ENCODE measurements at places on chromosomes 5 and 9.

- H3K4me1 ChIP-seq: peaks cover 16% of the 10 kb centered on the region
- peak overlapping the region; percentile 40 for H3K27ac ChIP-seq
- no peaks in the 10 kb centered on the region for H3K36me3 ChIP-seq
- peaks cover 73% of the 10 kb centered on the region for H3K27me3 ChIP-seq
- no peak for DNase-seq
- no peak overlapping the region for H3K4me3 ChIP-seq
These were observed 5.4 kb upstream of the FOXB2 start for GRCh38 chr9:77013932-77014596.

DNA sequence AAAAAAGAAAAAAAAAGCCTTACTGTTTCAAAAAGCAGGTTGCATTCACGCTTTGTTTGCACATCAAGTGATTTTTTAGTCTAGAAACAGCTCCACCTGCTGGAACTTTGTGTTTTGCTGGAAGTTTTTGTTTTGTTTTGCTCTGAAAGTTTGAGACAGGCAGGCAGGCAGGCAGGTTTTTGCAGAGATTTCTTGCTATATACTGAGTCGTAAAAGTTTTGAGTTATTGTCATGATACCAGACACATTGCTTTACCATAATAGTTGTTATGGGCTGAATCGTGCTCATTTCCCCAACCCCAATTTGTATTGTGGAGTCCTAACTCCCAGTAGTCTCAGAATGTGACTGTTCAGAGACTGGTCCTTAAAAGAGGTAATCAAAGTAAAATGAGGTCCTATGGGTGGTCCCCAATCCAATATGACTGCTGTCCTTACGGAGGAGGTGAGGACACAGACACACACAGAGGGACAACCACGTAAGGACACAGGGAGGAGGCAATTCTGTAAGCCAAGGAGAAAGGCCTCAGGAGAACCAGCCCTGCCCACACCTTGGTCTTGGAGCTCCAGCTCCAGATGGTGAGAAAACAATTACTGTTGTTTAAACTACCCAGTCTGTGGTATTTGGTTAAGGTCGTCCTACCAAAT lies 20.9 kb downstream of the OR2Y1 start:
- no peak for DNase-seq
- H3K4me1 ChIP-seq: peaks cover 14% of the 10 kb centered on the region
- H3K27me3 ChIP-seq: peaks cover 11% of the 10 kb centered on the region
- no peak overlapping the region for H3K4me3 ChIP-seq
- no peak overlapping the region for H3K27ac ChIP-seq

DNA sequence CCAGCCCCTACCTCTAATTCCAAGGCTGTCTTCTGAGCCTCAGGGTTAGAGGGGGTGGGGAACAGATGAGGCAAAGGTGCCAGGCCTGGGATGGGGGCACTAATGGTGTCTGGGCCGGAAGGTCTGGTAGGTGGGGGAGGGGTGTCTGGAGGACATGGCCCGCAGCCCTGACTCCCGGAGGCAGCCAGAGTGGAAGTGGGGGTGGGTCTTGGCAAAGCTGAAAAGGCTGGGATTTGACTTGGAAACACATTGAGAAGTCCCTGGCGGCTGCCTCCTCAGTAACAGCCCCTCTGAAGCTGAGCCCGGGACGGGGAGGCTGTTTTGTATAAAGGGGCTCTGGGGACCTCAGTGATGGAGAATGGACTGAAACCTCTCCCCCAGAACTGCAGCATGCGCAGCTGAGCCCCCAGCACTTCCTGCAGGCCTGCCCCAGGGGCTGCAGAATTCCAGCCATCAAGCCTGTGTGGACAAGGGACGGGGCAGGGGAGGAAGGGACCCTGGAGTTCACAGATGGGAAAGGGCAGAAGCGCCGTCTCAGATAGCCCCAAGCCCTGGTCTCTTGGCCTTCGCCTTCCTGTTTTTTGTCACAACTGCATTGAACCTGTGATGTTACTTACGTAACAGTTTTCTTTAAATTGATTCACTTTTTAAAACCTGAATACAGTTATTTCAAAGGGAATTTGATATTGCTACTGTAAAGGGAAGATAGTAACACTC lies 49.3 kb upstream of the SYNPO start:
- DNase-seq: no peak
- no peak overlapping the region for H3K27ac ChIP-seq

DNA sequence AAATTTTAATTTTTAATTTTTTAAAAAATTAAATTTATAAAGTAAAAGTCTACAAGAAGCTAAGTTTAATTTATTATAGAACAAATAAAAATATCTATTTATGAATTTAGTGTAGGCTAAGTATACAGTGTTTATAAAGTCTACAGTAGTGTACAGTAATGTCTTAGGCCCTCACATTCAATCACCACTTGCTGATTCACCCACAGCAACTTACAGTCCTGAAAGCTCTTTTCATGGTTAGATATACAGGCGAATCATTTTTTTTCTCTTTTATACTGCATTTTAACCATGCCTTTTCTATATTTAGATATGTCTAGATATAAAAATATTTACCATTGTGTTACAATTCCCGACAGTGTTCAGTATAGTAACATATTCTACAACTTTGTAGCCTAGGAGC lies 55.9 kb downstream of the PCSK1 start:
- no peak overlapping the region for H3K4me3 ChIP-seq
- H3K27me3 ChIP-seq: peaks cover 29% of the 10 kb centered on the region
- H3K4me1 ChIP-seq: no peaks in the 10 kb centered on the region
- no peaks in the 10 kb centered on the region for H3K36me3 ChIP-seq
- DNase-seq: no peak
- H3K27ac ChIP-seq: no peak overlapping the region

DNA sequence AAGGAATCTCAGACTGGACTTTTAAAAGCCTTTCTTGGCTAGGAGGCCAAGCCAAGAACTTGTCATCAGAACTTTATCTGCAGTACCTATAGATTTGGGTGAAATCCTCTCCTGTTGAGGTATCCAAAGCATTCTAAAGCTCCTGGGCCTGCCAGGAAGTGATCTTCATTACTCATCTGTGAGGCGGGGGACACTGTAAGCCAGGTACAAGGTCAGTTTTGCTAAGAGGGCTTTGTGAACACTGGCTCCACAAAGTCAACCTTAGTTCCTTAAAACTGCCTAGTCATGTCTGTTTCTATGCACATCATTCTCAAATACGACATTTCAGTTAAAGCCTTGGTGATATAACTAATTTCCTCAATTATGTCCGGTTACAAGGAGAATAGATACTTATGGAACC lies 236.7 kb downstream of the PIK3R1 start:
- DNase-seq: no peak
- peaks cover 3% of the 10 kb centered on the region for H3K36me3 ChIP-seq
- H3K4me3 ChIP-seq: no peak overlapping the region
- peaks cover 4% of the 10 kb centered on the region for H3K4me1 ChIP-seq
- H3K27me3 ChIP-seq: peaks cover 13% of the 10 kb centered on the region

DNA sequence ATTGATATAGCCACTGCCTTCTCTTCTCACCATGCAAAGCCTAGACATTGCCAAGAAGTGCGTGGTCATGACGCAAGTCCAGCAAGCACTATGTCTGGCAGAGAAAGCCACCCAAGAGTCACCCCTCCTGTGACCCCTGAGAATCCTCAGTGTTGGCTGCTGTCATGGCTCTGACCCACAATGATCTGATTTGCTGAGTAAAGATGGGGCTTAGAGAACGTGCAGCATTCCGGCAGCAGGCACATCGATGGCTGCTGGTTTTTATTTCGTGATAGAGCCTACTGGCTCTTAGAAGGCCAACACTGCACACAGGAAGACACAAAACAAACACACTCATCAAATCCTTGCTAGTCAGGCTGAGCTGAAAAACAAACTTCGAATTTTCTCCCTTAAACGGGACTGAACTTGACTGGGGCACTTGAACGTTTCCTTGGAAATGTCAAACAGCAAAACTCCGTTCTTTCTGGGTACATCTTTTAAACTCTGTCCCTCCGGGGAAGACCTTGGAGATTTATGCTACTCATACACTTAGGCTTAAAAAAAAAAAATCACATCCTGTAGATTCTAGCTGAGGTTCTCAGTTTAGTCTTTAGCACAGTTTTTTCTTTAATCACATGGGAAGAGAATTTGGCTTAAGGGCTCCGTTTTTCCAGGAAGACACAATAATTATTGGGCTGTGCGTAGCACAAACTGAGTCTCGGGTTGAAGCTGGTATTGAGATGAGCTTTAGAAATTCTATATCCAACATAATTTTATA lies 88.2 kb upstream of the BASP1 start:
- no peak overlapping the region for H3K27ac ChIP-seq
- H3K36me3 ChIP-seq: no peaks in the 10 kb centered on the region
- peaks cover 4% of the 10 kb centered on the region for H3K27me3 ChIP-seq
- no peak overlapping the region for H3K4me3 ChIP-seq

DNA sequence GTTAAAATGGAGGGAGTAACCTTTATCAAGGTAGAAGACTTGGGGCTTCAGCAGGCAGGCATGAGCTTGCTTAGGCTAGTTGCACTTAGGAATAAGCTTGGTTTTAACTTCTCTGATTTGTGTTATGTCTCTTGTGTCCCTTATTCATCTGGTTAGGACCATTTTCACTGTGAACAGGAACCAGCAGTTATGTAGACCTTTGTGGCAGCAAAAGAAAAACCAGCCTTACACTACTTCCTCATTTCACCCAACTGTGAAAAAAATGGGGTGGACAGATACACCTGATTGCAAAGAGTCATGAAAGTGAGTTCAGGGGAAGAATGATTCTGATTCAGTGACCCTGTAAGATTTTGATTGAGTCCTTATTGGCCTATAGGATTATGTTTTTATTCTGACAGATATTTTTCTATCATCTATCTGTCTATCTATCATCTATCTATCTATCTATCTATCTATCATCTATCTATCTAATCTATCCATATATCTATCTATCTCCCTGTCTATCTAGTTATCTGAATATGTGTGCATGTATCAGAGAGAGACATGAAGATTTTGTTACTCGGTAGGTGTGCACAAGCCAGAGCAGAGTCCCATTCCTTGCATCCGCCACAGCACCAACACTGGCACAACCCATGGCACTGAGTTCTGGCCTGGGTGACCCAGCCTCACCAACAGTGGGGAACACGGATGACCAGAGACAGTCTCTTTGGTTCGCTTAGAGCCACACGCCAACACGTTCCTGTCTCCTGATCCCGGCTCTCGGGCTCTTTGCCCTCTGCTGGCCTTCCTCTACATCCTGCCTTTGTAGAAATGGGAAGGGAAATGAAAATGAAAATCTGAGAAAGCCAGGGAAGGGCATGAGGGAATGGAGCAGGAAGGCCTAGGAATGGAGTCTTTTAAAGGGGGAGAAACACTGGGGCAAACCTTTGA lies 1.3 kb upstream of the ZNF366 start:
- H3K4me3 ChIP-seq: no peak overlapping the region
- H3K27me3 ChIP-seq: peaks cover 14% of the 10 kb centered on the region
- peaks cover 9% of the 10 kb centered on the region for H3K4me1 ChIP-seq
- DNase-seq: no peak
- H3K27ac ChIP-seq: no peak overlapping the region
- no peaks in the 10 kb centered on the region for H3K36me3 ChIP-seq

DNA sequence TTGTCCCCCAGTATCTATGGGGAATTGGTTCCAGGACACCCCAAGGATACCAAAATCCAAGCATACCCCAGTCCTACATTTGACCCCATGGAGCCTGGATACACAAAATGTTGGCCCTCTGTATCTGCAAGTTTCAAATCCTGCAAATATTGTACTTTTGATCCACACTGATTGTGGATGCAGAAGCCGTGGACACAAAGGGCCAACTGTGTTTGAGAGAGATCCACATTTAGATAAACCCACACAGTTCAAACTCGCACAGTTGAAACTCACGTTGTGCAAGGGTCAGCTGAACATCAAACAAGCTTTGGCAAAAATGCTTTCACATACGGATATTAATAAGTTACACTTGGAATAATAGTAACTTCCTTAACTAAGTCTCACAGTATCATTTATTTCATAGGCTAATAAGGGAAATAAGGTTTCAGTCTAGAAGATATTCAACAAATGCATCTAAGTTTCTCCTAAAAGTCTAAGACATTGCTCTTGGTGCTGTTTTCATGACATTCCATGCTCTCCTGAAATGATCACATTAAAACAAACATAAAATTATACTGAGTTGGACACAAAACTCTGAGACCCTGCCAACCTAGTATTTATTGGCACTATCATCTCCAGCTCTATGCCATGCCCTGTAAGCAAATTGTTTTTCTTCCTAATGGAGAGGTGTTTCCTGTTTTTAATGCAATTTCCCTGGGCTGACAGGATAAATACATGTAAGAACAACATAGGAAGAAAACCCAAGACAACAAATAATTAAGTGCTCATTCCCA lies 32.3 kb downstream of the ACTL7A start:
- H3K27ac ChIP-seq: no peak overlapping the region
- peaks cover 50% of the 10 kb centered on the region for H3K36me3 ChIP-seq
- no peaks in the 10 kb centered on the region for H3K4me1 ChIP-seq
- no peak for DNase-seq
- H3K4me3 ChIP-seq: no peak overlapping the region

- DNase-seq: no peak
- H3K27ac ChIP-seq: no peak overlapping the region
- H3K27me3 ChIP-seq: no peaks in the 10 kb centered on the region
- H3K4me3 ChIP-seq: no peak overlapping the region
- H3K36me3 ChIP-seq: no peaks in the 10 kb centered on the region
- H3K4me1 ChIP-seq: no peaks in the 10 kb centered on the region
These were observed 376.1 kb downstream of the BRINP1 start for GRCh38 chr9:118992813-118993794.

GRCh38 chr9:113597390-113598241 lies 134.1 kb downstream of the RGS3 start:
- H3K4me1 ChIP-seq: peaks cover 11% of the 10 kb centered on the region
- H3K4me3 ChIP-seq: no peak overlapping the region
- peaks cover 22% of the 10 kb centered on the region for H3K36me3 ChIP-seq
- no peak overlapping the region for H3K27ac ChIP-seq
- DNase-seq: no peak

GRCh38 chr5:169168280-169168679 lies 132.7 kb downstream of the SLIT3 start:
- no peaks in the 10 kb centered on the region for H3K36me3 ChIP-seq
- H3K4me1 ChIP-seq: no peaks in the 10 kb centered on the region
- H3K4me3 ChIP-seq: no peak overlapping the region
- no peak overlapping the region for H3K27ac ChIP-seq
- DNase-seq: no peak
- no peaks in the 10 kb centered on the region for H3K27me3 ChIP-seq

Data from activated T-helper 1 cell treated with anti-CD3 and anti-CD28 coated beads, Interleukin-12 subunit alpha, Interleukin-12 subunit beta, Interleukin-2, Interleukin-4 antibody, amounts not matched to agents 30 ng/mL and 10 ng/mL and 1 ng/mL, durations not matched to agents 14 hours and 24 hours and 36 hours (primary cell).